ENCODE measurements at places on chromosomes 3 and 15.

DNA sequence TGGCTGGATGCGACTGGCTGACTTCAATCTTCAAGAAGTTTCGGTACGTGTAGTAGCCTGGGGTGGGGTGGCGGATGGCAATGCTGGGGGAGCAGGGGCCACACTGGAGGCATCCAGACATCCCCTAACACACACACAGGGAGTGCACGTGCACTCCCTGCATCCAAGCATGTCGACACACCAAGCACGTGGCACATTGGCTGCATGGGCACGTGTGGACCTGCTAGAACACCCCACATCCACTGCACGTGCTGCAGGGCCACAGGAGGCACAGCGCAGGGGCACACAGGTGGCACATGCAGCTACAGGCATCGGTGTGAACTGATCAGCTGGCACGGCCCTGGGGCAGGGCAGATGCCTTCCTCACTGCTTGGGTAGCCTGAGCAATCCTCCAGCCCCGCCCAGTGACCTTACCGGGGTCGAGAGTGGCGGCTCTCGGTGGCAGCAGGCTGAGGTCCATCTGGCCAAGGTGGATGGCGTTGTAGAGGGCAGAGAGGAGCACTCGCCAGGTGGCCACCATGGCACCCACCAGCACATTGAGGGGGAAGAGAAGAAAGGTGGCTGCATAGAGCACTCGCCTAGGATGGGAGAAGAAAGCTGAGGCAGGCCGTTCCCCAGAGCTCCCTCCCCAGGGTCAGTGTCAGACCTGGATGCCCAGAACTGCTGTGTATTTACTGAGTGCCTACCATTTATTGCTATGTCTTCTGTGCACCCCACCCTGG lies 7.5 kb downstream of the ISLR start:
- no peak for DNase-seq

GRCh38 chr3:20930034-20930433 lies 744.0 kb upstream of the SGO1 start:
- DNase-seq = no peak

GRCh38 chr15:99151156-99151555 lies 46.3 kb downstream of the SYNM start:
- no peak for DNase-seq

DNA sequence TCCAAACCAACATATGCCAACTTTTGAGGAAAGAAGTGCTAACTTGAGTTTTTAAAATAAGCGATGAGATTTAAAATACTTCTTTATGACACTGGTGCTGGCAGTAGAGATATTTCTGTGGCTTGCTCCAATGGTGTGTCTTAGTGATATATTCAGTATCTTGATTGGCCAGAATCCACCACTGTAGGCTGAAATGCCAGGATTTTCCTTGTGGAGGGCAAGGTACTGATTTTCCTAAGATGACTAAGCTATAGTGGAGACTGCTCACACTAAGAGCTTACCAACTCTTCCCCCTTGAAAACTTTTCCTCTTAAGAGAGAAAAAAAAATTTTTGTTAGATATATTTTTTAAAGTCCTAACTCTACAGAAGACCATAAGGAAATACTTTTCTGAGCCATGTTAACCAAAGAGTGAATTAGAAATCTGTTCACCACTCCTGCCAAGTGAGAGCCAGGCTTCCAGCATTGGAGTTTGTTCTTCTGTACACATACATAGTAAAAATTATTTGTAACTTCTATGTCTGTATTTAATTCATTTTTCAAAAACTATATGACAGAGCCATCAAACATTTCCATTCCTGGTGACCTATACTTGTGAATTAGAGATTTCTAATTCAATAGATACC lies 109.1 kb downstream of the PPP2R3A start:
- no peak for DNase-seq

DNA sequence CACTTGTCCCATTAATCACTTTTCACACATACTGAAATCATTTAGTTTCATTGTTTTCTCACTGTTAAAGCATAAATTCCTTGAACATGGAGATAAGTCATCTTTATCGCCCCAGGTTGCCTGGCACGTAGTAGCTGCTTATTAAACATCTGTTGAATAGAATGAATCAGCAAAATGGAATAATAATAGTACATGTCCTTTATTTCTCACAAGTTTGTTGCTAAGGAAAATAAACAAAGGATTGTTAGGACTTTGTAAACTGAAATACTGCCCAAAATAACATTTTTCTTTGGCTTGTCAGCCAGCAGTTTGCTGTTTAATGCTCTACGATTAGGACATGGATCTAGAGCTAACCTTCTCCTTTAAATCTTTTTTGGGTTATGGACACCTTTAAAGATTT lies 17.9 kb downstream of the SLC35A5 start:
- DNase-seq = no peak

Measured in esophagus squamous epithelium (tissue), 5 donors.